Glutamatergic neuron (in vitro differentiated cells): ENCODE measurements at places on chromosomes 13 and 19. TPM values are rescaled to one million over a fixed set of nuclear protein-coding genes. Genes with fewer than 3 reads are reported as not detected.

PLEKHA4 gene
- total RNA-seq = 9.4 TPM

- DNase-seq = no peak
These were observed 103.8 kb upstream of the SPATA13 start for GRCh38 chr13:24056616-24057137.

GRCh38 chr19:56144376-56144775, 3.3 kb downstream of the ZNF444 start:
- DNase-seq = no peak

DNA sequence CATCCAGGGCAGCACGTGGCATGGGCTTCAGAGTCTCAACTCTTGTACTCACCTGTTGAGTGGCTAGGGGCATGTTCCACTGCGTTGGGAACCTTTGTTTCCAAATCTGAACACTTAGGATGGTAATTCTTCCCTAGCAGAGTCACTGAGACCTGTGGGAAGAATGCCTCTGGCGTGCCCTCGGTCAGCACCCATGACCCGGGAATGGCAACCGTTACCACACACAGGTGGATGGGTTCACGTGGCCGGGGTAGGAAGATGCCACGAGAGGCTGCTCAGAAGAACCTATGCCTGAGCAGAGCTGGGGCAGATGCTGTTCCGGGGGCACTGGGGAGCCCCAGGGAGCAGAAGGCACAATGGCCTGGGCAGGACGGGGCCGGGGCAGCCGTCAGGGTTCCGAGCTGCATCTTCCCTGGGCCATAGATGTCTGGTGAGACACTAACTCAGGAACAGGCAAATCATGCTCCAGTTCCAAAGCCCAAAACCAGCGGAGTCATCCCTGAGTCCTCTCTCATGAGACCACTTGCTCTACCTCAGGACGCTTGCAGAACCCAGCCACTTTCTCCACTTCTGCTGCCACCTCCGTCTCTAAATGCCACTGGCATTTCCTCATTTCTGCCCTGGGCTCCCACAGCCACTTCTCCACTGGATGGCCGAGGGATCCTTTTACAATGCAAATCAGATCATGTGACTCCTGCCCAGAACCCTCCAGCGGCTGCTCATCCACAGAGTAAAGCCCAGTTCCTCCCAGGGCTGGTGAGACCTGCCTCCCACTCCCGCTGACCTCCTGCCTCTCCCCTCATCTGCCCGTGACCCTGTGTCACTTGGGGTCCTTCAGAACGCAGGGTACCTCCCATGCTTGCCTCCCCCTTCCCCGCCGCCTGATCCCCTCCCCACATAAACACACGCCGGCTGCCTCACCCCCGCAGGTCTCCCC, 36.7 kb downstream of the FAM124A start:
- DNase-seq = no peak
